Activated T-helper 1 cell treated with anti-CD3 and anti-CD28 coated beads, Interleukin-12 subunit alpha, Interleukin-12 subunit beta, Interleukin-2, Interleukin-4 antibody, amounts not matched to agents 30 ng/mL and 10 ng/mL and 1 ng/mL, durations not matched to agents 14 hours and 24 hours and 36 hours (primary cell): ENCODE measurements at places on chromosomes 7 and 10. TPM values are rescaled to one million over a fixed set of nuclear protein-coding genes. Genes with fewer than 3 reads are reported as not detected.

- no peak for DNase-seq
These were observed 22.4 kb downstream of the GNG11 start for GRCh38 chr7:93943816-93944540.

DNA sequence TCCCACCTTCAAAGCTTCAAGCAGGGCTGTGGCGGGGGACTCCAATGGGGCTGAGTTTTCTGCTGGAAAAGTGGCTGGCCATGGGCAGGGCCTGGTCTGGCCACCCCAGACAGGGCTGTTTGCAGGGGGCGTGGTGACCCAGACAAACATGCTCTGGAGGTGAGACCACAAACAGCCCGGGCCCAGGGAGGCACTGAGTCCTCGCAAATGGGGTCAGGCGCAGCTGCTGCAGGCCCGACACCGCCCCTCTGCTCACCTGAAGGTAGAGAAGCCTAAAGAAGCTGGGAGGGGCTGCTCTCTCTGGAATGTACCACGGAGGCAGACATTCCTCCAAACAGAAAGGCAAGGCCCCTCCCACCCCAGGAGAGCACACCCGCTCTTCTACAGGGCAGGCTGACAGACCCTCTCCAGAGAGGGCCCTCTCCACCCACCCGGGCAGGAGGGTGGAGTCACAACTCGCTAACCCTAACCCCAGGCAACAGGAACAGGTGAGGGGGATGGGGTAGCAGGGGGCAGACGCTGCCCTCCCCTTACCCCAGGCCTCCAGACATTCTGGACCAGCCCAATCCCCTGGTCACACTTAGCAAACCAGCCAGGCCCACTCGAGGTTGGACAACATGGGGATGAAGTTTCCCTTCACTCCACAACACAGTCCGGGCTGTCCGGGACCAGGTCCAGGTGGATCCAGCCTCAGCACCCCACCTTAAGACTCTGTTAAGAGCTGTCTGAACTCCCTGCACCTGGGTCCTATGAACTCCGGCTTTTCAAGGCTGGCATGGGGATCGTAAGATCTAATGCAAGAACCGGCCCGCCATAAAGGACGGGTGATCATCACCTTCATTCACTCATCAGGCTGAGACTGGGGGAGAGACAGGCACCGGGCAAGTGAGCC lies 32.3 kb downstream of the OAT start:
- DNase-seq: no peak

PRR15 gene
- total RNA-seq: not detected in 2 replicates

DNA sequence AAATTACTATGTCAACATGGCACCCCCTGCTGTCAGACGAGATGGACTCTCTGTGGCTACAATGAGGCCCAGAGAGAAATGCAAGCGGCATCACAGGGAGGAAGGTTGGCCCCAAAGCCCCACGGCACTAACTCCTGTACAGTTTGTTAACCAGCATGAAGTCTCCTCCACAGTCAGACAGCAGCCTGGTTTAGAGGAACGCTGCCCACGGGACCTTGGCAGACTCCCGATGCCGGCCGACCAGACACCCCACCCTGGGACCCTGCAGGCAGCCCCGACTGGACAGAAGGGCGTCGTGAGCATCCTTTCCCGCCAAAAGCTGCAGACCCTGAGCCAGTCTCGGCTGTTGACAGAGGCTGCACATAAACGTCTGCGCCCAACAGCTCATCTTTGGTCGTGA lies 158.8 kb downstream of the DIP2C start:
- no peak for DNase-seq

OR13A1 gene
- not detected in 2 replicates for total RNA-seq

DNA sequence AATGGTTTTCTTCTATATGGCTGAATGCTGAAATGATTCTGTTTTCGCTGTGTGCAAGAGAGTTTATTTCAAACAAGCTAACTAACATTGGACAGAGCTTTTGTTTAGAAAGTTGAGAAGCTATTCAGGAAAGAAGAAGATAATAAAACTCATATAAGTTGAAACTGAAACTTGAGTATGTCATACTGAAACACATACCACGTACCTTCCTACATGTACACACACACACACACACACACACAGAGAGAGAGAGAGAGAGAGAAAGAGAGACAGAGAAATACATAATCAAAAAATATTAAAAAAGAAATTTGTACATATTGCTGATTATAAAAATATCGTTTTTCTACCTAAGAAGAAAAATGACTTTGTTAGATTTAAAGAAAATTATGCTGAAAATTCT lies 561.9 kb upstream of the KCND2 start:
- no peak for DNase-seq

SNCG gene
- total RNA-seq: 0.49 and 0.56 TPM in 2 replicates

WNT8B gene
- 0.10 and 0.24 TPM in 2 replicates for total RNA-seq

GRCh38 chr10:122455376-122456079 lies 1.1 kb downstream of the ARMS2 start:
- DNase-seq: no peak

DNA sequence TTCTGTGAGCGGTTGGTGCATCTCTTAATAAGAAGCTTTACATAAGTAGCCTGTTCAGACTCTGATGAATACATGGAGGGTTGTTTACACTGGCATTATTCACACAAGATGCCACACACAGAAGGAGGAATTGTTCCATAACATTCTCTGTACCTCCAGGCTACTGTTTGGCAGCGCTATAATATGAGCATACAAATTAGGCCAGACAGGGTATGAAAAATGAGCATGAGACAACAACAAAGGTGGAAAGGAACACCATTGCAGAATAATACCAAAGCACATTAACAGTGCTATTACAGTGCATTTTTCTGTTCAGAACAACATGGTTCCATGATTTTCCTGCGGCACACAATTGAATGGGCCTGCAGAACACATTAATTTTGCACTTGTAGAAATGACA lies 417.2 kb upstream of the C7orf33 start:
- no peak for DNase-seq

DNA sequence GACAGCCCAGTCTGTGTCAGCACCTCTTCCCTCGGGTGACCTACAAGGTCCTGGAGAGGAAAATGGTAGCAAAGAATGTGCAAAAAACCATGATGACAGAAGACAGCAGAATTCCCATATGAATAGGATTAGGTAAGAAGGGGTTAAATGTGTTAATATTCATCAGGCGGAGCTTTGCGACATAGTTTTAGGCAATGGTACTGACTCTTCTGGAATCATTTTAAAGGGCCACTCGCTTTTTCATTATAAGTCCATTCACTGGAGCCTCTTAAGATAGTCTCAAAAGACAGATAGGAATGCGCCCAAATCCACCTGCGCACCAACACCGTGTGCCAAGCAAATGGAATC lies 38.2 kb downstream of the DLG5 start:
- DNase-seq: no peak

- no peak for DNase-seq
These were observed 99.5 kb upstream of the ABI1 start for GRCh38 chr10:26960308-26960707.

GRCh38 chr10:48838834-48839233 lies 100.8 kb downstream of the LRRC18 start:
- no peak for DNase-seq

GRCh38 chr10:31011665-31012022 lies 20.0 kb downstream of the ZNF438 start:
- DNase-seq: no peak

TAS2R5 gene
- total RNA-seq: 0.67 and 0.98 TPM in 2 replicates

GRCh38 chr10:74760086-74760979 lies 66.1 kb upstream of the KAT6B start:
- DNase-seq: no peak

DNA sequence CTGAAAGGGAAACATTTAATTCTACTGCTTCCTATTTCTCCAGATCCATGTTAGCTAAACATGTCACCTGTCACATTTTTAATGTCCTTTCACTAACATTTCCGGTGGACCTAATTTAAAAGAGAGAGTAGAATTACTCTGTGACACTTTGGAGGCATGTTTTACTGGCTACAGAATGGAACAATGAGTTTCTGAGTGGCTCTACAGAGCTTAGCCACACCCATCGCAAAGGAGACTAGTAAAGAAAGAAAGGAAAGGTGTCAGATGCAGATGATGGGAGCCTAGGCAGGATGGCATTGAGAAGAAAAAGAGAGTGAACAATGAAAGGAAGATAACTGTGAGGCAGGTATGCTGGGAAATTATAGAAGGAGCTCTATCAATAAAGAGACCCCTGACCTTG lies 35.9 kb downstream of the NDUFB2 start:
- DNase-seq: no peak

NPFFR1 gene
- total RNA-seq: not detected in 2 replicates

CABCOCO1 gene
- total RNA-seq: not detected in 2 replicates

MAGI2 gene
- total RNA-seq: 0.10 and 0.17 TPM in 2 replicates

DNA sequence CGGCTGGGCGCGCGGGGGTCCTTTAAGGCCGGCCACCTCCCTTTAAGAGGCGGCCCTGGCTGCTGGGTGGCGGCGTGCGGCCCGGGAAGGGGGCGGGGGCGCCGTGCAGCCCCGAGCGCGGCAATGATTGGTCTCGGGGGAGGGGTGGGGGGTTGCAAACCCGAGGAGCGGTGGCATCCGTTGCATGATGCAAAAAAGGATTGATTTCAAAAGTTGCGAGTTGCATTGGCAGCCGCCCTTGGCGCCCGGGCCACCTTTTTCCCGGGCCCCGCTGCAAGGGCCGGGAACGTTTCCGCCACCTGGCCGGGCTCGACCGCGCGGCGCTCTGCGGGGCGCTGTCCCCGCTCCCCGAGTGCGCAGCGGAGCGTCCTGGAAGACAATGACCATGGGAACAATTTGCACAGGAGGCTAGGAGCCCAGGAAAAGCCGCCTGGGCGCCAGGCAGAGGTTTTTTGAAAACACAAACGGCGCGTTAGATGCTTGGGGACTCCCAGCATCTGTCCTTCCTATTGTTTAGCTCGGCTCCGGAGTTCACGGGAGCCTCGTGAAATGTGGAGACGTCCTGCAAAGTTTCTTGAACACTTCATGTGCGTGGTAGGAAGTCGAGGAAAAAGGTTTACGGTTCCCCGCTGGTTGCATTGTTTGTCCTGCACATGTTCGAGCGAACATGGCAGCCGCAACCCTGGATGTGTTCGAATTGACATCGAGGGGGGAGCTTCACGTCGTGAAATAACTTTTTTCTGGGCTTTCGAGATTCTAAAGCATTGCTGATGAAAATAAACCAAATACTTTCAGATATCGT lies at the start of gene SEPHS1:
TSS of gene SEPHS1 (minus strand) at position 78 of the 802 bp plus-strand sequence. CDS start 3,343 bp downstream, outside the sequence.
- DNase-seq: peak; percentile 77

GRCh38 chr7:18874880-18875279 lies 242.6 kb downstream of the TWIST1 start:
- DNase-seq: no peak

- no peak for DNase-seq
These were observed 132.5 kb downstream of the RELN start for GRCh38 chr7:103856929-103857328.

C7orf57 gene
- 0.10 and 0.31 TPM in 2 replicates for total RNA-seq

ELFN1 gene
- total RNA-seq: 0.05 TPM in 1 of 2 replicates, not detected in the other

ASB15 gene
- total RNA-seq: not detected in 2 replicates

SORBS1 gene
- total RNA-seq: 0.59 and 0.73 TPM in 2 replicates

- no peak for DNase-seq
These were observed 110.2 kb downstream of the MYO3A start for GRCh38 chr10:26044141-26044749.

GAD2 gene
- not detected in 2 replicates for total RNA-seq

GRCh38 chr10:126502441-126502840 lies 114.2 kb upstream of the ADAM12 start:
- DNase-seq: no peak

- peak; percentile 31 for DNase-seq
These were observed 126.4 kb upstream of the ZNF746 start for GRCh38 chr7:149624006-149624405.

- no peak for DNase-seq
These were observed 307.2 kb downstream of the ACTR3B start for GRCh38 chr7:153066711-153067110.

ZNF853 gene
- total RNA-seq: 0.41 and 0.42 TPM in 2 replicates

DNA sequence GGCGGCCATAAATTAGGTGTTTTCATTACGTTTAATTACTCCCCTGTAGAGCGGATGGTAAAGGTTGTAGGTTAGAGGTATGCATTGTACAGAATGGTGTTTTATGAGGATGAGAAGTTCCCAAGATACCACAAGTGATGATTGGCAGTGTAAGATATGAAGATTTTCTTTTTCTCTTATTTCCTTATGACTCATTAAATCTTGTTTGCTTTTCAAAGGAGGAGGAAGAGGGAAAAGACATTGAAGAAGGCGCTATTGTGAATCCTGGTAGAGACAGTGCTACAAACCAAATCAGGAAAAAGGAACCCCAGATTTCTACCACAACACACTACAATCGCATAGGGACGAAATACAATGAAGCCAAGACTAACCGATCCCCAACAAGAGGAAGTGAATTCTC lies 133.9 kb downstream of the AASS start:
- DNase-seq: no peak

DNA sequence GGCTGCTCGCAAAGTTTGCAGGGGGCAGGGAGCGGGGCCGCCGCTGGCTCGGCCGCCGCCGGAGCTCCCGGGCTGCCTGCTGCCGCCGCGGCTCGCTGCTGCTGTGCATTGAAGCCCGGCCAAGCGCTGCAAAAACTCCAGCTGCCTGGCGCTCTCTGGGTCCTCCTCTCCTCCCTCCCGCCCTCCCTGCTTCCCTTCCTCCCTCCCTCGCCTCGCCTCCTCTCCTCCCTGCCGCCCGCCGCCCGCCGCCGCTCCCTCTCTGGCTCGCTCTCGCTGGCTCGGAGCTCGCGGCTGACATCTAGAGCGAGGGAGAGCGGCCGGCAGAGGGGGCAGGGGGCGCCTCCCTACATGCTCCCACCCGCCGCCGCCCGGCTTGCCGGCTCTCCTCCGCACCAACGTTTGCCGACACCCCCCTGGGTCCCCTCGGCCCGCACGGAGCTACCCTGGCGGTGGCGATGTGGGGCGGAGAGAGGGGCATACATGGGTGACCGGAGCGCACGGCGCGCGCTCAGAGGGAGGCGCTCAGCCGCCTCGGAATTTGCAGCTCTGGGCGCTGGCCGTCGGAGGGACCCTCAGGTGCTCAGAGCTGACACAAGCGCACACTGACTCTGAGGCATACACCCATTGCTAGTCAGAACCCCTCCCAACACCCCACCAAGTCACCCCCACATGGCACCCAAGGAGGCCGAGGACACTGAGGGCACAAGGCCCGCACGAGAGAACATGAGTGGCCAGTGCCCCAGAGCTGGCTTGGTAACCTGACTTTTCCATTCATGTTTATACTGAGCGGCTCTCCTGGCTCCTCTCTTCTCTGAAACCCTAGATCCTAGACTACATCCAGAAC lies 1.2 kb upstream of the PLXNA4 start:
- no peak for DNase-seq

STEAP2 gene
- total RNA-seq: 0.05 TPM in 1 of 2 replicates, not detected in the other

DNA sequence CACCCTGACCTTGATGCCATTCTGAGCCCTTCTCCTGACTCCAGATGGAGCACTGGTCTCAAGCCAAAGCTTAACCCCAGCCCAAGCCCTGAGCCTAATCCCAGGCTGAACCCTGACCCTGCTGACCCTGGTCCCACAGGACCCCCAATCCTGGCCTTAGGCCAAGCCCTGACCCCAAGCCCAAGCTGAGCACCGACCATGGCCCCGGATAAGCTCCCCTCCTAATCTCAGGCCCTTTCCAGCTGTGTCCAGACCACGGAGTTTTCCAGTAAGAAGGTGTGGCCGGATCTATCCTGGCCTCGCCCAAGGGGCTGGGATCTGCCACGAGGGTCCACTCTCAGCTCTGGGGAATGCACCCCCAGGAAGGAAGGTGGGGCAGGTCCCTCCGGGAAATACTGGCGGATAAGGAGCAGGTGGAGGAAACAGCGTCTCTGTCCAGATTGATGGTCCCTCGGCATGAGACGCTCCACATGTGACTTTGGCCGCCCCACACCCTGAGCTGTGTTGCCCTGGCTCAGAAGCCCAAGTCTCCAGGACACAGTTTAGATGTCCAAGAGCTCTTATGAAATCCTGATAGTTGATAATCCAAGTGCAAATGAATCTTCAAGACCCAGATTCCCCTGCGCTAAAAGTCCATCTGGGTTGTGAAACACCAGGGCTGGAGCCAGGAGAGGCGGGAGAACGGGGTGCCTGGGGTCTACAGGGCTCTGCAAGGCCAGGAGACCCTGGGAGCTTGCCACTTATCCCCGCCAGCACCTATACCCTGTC lies 10.4 kb downstream of the ELN start:
- no peak for DNase-seq
